NCI-H1048 (cell line): ENCODE measurements at places on chromosomes 7 and 10.

DNA sequence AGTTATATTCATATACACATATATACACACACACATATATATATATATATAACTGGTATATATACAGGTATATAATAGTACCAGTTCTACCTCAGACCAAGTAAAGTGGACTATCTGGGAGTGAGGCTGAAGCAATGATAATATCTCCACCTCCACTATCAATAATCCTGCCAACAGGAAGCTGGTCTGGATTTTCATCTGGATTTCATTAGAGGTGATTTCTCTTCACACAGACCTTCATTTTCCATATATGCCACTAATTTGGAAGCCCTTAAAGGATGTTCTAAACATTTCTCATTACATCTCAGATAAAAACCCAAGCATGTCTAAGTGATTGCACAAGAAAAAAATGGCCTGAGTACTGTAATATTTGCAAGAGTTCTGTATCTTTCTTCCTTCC is 1.7 kb upstream of the SLC35B4 start:
- DNase-seq = no peak

DNA sequence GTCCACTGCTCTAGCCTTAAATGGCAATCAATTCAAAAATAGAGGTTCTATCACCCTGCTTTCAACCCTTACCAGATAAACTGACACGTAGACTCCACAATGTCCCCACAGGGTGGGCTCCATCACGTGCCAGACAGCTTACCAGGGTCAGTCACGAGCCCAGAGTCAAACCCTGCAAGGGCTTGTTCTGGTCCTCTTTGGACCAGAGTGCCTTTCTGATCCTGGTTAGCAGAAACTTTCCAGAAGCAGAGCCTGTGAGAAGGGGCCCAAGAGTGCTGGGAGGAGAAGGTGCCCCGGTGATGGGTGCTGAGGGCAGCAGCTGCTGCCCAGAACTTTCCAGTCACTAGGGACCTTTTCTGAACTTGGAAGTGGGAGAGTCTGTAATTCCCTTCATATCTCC is 354 bp upstream of the GIMAP5 start:
- no peak for DNase-seq

DNA sequence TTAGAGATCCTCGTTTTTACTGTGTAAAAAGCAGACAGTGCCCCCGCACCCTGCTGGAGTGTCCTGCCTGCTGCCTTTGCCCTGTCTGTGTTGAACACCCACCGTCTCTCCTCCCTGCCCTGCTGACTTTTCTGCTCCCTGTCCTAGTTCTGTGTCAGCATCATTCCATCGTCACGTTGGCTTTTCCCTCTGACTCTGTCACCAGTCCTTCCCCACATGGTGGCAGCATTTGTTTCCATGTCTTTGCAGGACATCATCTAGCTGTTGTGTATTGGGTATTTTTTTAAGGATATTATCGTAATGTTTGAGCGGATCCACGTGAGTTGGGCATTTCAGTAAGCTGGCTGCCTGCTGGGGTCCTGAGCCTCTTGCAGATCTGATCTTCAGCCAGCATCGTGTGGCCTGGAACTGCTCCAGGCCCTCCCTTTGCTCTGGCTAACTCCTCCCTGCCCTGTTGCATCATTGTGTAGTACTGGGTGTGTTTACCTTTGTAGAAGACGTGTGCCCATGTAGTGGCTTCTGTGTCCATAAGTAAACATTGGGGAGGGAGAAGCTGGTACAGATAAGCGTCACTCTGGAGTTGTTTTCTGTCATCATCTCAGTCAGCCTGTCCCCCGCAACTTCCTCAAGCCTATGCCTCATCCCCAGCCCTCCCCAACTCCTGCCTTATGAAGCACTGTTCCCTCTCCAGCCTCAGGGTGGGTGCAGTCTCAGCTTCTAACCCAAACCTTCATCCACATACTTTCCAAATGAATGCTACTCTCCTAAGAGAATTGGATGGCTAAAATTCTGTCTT is 44.3 kb downstream of the TRRAP start:
- DNase-seq = no peak

DNA sequence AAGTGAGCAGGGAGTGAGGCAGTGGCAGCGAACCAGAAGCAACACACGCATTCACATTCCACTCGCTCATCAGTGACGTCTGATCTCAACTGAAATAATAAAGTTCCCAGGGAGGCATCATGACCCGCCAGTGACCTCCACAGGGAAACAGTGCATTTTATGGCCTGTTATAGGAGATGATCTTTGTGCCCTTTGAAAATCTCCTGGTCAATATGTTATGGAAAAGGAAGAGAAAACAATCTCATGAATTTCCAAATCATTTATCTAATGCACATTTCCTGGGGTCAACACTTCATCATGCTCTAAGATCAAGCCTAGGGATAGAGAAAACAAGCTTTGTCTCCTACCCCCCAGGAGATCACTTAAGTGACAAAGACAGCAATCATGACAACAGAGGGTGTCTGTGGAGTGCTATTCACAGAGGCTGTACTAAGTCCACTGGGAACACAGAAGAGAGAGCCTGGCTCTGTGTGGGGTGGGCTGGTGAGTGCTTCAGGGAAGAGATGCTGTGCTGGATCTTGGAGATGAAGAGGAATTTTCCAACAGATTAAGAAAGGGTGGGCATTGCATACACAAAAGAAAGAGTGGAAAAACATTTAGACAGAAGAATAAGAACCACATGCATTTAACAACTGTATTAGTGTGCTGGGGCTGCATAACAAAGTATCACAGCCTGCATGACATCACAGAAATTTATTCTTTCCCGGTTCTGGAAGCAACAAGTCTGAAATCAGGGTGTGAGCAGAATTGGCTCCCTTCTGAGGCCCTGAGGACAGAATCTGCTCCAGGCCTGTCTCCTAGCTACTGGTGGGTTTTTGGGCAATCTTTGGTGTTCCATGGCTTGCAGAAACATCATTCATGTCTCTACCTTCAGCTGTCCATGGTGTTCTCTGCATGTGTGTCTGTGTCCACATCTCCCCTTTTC is 613.9 kb upstream of the IGFBP3 start:
- DNase-seq = no peak

GRCh38 chr10:79482304-79482703 is 30.0 kb upstream of the EIF5AL1 start:
- DNase-seq = no peak

DNA sequence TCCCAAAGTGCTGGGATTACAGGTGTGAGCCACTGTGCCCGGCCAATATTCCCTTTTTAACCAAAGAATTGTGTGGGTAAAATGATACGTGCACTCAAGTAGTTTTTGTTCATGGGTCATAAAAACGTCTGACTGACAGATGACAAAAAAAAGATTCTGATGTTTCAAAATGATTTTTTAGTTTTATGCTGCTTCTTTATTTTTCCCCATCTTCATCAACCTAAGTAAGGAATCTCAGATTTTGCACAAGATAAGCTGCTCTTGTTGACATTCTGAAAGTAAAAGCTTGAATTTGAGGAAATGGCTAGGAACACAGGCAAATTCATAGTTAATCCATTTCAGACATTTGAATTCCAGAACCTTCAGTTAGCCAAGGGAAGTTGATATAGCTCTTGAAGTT is 526.1 kb upstream of the NRP1 start:
- no peak for DNase-seq
